COR-L47 (cell line): ENCODE measurements at places on chromosomes 7 and 10.

GRCh38 chr10:58641095-58641531, 128.4 kb downstream of the BICC1 start:
- peak; percentile 34 for DNase-seq

DNA sequence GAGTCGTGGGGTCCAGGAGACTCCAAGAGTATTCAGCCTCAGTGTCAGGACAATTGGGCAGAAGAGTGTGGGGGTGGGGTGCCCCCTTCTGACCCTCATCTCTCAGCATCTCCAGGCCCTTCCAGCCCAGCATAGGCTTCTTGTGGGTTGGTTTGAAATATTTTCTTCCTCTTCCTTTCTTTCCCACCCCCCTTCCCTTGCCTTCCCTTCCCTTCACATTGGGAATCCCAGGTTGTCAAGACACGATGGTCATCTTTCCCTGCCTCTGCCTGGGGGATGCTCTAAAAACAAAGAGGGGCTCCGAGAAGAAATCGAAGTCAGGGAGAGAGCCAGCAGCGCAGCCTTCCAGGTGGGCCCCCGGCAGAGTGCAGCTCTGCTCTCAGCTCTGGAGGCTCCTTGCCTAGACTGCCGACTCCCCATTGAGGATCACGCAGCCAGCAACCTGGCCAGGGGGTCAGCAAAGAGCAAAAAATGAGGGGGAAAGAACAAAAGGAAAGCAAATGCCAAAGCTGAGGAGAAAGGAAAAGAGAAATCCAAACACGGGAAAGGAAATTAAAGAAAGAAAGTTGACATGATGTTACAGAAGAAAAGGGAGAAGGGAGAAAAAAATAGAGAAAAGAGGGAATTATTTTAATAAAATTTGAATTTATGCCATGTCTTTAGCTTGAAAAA, 1.5 kb downstream of the PAX2 start:
- DNase-seq: no peak

DNA sequence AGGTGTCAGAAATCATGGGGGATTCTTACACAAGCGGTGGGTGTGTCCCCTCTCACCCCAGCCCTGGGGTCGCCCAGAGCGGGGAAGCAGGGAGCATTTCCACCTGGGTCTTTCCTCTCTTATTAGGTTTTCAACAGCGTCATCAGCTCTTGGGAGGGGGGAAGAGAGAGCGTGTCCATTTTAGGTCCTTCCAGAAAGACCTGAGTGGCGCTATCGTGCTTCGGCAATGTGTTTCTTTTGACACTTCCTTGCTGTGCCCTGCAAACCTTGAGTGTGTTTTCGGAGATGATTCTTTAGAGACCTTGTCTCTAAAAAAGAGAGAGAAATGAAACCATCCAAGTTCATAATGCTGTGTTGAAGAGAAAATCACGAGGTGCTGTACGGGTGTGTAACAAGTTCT, 86.9 kb upstream of the PITRM1 start:
- no peak for DNase-seq

DNA sequence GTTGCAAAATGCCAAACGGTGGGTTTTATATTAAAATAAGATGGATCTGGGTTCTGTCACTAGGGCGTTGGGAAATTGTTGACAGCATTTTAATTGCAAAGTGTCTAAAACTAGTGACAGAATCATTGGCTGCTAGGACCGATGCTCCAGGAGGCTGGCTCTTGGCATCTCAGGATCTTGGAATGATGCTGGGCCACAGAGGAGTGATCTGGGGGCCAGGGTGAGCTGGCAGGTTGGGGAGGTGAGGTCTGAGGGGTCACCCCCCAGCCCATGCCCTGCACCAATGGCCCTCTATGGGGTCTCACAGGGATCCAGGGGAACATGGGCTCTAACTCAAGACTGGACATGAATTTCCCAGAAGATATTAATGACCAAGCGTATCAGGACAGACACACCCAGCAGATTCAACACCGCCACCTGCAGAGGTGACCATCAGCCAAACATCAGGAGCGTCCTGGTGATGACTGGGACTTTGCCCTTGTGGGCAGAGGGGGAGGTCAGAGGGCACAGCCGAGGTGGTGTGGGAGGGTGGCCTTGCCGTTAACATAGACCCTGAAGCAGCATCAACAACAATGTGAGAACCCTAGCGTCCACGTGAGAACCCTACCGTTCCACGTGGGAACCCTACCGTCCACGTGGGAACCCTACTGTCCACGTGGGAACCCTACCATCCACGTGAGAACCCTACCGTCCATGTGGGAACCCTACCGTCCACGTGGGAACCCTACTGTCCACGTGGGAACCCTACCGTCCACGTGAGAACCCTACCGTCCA, 89.0 kb upstream of the PPP2R2D start:
- no peak for DNase-seq

- no peak for DNase-seq
Observed at GRCh38 chr10:89535171-89536012, at the start of gene SLC16A12. TSS of gene SLC16A12 (minus strand) at chr10:89535594. CDS start at chr10:89462578, 73,016 bp downstream.

GRCh38 chr7:92043098-92043497, 91.2 kb downstream of the CYP51A1 start:
- DNase-seq: no peak

DNA sequence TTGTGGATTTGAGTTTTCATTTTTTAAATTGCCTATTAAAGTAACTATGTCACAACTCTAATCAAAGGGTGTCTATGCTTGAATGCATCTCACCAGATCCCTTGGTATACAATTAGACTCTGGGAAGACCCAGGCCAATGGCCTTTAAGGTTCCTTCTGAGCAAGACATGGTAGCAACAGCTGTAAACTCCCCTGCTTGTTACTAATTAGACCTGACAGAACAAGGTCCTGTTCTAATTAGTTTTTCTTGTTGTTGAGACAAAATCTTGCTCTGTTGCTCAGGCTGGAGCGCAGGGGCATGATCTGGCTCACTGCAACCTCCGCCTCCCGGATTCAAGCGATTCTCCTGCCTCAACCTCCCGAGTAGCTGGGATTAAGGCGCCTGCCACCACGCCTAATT, 2.9 kb downstream of the MYH16 start:
- no peak for DNase-seq

GRCh38 chr10:125911990-125912389, 15.6 kb downstream of the FANK1 start:
- no peak for DNase-seq

- no peak for DNase-seq
Observed at GRCh38 chr7:139713526-139714162, 64.2 kb downstream of the HIPK2 start.

DNA sequence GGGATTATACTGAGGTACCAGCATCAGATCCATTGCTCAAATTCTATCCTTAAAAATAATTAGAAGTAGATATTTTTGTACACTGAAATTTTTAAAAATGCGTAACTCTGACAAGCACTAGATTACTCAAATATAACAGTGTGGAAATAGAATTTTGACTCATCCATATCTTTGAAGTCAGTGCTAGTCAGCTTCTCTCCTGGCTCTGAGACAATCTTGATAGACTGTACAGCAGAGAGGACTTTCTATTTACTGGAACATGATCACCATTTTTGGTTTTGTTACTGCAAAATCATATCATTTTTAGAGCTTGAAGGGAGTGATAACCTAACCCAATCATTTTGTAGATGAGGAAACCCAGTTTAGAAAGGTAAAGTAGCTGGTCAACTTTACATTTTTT, 195.0 kb downstream of the MTERF1 start:
- no peak for DNase-seq

DNA sequence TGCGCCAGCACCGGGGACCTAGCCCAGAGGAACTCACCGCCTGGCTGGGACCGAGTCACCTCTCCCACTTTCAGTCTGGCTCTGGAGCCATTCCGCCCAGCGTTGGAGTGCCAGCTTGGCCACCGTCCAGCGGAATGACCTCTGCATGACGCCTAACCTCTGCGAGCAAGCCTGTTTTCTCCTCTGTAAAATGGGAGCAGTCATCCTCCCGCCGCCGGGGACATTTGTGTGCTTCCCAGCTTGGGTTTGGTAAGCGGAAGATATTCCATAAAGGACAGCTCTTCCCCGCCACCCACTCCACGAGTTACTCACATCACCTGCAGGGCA, 1.3 kb upstream of the ZCCHC24 start:
- DNase-seq: no peak

GRCh38 chr7:42982604-42983115, 50.5 kb downstream of the MRPL32 start:
- DNase-seq: no peak

DNA sequence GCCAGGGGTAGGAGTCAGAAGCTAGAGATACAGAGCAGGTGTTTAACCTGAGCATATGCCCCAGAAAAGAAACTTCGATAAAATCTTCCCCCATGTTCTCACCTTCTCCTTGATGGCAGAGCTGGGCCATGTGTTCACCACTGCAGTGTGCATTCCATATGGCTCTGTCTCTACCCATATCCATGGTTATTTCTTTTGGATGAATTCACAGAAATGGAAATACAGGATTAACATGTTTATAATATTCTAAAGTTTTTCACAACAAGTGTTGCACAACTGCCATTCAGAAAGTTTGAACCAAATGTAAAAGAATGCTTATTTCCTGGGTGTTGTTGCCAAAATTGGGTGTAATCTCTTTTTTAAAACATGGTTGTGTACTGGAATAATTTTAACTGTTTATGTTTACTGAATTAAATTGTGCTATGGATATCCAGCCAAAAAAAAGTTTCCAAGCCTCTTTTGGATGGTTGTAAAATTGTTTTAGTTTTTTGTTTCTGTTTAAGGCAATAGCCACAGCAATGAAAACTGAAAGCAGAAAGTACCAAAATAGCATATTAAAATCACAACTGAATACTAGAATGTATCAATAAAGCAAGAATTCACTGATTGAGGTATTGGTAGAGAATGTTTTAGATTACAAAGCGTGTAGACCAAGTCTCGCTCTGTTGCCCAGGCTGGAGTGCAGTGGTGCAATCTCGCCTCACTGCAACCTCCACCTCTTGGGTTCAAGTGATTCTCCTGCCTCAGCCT, 19.9 kb upstream of the CCNY start:
- DNase-seq: no peak

DNA sequence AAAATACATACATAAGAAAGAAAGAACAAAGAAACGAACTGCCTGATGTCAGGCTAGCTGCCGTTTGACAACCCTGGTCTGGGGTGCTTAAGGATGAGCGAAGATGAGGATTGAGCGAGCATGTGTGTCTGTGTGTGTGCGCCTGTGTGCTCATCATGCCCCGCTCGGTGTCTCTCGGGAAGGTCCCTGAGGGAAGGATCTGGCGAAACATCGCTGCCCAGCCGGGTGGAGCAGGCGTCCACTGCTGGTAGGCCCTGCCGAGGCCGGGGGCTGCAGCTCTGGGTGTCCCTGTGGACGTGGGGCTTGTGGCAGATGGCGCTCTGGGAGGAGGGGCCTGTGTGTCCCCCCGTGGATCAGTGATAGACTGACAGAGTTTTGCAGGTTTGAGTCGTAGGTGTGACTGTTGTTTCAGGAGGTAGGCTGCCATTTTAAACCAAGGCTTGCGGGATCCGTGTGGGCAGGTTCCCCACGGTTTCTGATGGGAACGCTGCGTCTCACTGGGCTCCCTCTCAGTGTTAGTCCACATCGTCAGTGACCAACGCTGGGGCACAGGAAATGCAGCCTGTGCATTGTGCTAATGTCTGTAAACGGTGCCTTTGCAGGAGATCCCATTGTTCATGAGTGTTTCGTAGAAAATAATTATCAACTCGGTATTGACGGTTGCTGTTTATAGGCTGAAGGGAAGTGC, 5.9 kb upstream of the SUN1 start:
- DNase-seq: no peak

GRCh38 chr10:100071529-100071928, 10.1 kb downstream of the CPN1 start:
- no peak for DNase-seq

- DNase-seq: no peak
Observed at GRCh38 chr10:75395932-75396630, 5.5 kb downstream of the ZNF503 start.

DNA sequence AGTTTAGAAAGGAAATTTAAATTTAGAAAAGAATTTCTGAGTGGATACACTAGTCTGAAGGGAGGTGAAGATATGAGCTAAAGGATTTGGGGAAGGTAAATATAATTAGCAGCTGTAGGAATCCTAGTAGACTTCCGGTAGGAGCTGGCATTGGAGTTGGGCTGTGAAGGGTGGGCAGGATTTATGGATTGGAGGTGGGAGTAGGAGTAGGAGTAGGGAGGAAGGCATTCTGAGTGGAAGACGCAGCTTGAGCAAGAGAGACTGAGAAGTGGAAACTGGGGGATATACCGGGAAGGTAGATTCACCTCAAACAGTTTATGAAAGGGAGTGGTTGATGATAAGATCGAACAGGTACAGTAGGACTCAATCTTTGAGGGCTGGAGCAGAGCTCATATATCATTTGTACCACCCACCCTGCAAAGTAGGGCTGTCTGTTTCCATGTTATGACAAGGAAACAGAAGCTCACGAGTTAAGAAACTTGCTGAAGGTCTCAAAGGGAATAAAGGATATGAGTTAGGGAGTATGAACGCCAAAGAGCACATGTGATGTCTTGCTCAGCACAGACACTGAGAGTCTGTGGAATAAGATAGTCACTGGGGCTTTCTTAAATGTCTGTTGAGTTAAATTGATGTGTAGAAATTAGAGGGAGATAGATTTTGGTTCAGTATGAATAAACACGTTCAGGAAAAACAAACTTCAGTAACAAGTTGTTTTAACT, 81.6 kb downstream of the RPS24 start:
- DNase-seq: no peak

GRCh38 chr7:49718760-49719159, 54.7 kb upstream of the VWC2 start:
- no peak for DNase-seq

- DNase-seq: no peak
Observed at GRCh38 chr7:17944720-17945119, 4.4 kb upstream of the SNX13 start.

GRCh38 chr10:35437829-35438228, 101.5 kb downstream of the CCNY start:
- no peak for DNase-seq

DNA sequence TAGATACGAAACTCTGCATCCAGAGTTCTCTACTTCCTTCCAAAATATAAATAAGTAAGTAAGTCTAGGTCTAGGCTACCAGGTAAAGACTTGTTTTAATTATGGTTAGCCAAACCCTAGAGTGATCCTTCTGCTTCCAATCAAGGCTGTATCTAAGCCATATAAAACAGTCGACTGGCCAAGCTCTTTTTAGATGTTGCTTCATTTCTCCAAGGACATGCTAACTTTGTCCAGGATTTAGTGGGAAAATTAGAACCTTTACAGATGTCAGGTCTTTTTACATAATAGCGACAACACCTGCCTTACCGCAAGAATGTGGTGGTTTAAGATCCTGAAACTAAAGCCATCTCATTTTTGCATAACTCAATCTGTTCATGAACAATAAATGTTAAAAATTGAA, 156.8 kb downstream of the NXPH1 start:
- DNase-seq: no peak

- DNase-seq: no peak
Observed at GRCh38 chr7:38675494-38676106, 44.4 kb upstream of the AMPH start.

- no peak for DNase-seq
Observed at GRCh38 chr10:31720546-31720945, 208.1 kb downstream of the ARHGAP12 start.

GRCh38 chr7:102916881-102917280, 4.1 kb downstream of the LRRC17 start:
- DNase-seq: no peak
